ENCODE measurements at places on chromosomes 2 and 18.

DNA sequence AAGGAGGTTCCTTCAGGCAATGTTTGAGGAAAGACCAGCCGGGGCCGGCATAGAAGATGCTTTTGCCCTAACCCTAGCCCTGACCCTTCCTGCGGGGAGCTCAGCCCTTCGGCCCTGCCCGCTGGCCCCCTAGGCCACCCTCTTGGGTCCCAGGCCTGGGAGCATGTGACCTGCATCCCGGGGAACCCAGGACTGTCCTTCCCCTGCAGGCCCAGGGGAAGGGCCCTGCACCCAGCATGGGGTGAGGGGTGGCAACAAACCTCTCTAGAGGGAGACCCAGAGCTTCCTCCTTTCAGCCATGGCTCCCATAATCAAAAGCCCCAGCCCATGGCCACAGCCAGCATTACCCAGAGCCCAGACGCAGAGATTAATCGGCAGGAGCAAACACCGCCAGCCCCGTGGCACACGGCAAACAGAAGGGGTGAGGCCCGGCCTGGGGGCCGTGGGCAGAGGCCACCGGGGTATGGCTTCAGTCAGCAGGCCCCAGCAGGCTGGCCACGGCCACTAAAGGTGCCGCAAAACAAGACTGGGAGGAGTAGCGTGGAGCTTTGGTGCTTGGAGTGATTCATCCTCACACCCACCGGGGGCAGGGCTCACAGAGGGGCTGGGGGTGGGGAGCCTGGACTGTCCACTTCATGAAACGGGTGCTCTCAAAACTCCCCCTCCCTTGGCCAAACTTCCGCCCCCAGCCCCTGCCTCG lies 61.6 kb upstream of the HPCAL1 start:
- DNase-seq = peak; percentile 2

DNA sequence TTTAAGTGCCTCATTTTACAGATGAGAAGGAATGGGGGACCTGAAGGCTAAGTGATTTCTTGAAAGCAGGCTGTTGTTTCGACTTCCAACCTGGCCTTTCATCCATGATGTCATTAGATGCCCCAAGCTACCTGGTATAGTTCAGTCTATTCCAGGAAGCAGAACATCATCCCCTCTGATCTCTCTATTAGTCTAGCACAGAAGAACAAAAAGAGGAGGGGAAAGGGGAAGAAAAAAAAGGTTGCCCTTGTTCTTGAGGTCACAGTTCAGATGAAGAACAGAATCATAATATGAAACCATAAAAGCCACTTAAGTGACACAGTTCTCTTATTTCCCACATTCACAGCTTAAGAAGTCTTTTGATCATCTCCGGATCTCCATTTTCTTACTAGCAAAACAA lies 386.2 kb upstream of the HNRNPA3 start:
- DNase-seq = no peak

GRCh38 chr18:519019-519879 lies 18.7 kb upstream of the COLEC12 start:
- no peak for DNase-seq

- DNase-seq = no peak
These were observed 264.6 kb upstream of the THUMPD2 start for GRCh38 chr2:40043641-40044040.

DNA sequence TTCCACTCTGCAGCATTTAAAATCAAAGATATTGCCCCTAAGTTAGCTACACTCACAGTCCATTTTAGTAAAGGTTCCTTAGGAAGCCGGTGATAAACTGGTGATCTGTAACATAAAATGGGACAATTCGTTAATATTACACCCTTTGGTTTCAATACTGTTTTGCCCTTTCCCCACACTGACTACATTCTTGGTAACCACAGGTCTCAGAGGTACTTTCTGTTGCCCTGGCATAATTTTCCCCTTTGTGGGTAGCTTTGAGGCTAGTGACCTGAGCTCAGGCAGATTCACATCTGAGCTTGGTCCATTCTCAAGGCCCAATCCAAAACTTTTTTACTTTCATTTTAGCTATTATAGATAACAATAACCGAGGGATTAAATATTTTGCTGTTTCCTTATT lies 32.9 kb upstream of the CSRNP3 start:
- no peak for DNase-seq

DNA sequence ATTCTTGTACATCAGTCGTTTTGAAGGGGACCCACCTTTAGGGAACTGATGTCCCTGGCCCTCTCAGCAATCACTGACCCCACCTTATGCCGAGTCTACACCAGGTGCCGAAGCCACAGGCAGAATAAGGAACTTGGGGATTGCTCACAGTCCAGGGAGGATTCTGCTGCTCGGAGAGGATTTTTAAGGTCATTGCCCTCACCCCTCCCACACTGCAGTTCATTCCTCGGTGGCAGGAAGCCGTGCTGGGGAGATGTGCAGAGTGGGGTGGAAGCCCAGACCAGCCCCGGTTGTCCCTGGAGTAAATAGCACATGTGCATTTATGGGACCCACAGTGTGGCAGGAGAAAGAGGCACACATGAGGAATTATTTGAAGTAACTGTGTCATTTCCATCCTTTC lies 50.4 kb downstream of the PLB1 start:
- DNase-seq = no peak
